ENCODE measurements at places on chromosomes 7 and 10.
A peak's percentile ranks its signal among the peaks of the same experiment; 100 is the strongest.

DNA sequence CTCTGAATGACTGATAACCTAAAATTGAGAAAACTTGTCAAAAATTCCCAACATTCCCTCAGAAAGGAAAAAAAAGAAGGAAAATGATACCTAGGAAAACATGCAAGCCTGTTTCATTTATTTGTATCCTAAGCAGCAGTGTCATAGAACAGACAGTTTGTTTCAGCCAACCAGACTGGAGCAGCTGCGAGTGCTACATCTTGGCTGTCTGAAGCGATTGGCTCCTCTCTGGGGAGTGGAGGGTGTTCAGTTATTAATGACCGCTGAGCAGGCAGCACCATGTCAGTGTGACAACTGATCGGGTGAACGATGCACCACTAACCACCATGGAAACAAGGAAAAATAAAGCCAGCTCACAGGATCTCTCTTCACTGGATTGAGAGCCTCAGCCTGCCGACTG is at the start of gene LRRN3:
Gene LRRN3, plus strand, starts transcription at position 282 of the 400 bp plus-strand sequence. CDS start 31,646 bp downstream, outside the sequence.
- DNase-seq, result no peak

GRCh38 chr10:66627156-66627555 is 298.7 kb upstream of the LRRTM3 start:
- DNase-seq, result no peak

DNA sequence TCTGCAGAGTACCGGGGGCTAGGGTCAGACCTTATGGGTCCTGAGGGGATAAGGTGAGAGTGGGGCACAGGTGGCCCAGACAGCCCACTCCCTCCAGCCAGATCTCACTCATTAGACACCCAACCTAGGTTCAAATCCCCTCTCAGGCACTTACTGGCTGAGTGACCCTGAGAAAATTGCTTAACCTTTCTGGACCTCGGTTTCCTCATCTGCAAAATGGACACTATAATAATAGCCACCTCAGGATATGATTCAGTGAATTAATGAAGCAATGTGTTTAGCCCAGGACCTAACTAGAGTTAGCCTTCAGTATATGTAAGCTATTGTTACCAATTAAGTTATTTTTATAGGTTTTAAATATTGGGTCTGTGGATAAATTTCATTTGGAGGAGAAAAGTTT is 122.6 kb downstream of the RGS10 start:
- no peak for DNase-seq

DNA sequence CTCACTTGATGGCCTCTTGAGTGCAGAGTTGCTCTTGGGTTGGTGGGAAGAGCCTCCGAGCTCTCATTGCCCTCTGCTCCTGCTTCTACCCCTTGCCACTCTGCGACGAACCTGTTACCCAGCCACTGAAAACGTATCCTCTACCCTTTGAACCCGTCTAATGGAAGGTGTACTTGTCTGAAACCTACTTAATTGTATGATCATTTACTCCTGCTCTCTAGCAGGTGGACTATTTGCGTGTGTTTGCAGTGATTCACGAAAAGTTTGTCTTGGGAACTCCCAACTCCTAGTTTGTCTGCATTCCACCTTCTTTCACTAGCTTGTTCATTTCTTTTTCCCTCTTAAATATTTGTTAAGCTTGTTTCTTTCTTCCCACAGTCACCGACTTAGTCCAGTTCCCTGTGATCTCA is 503 bp downstream of the CROT start:
- no peak for DNase-seq

- no peak for DNase-seq
Measured at GRCh38 chr10:30858499-30858898, 173.2 kb downstream of the ZNF438 start.

DNA sequence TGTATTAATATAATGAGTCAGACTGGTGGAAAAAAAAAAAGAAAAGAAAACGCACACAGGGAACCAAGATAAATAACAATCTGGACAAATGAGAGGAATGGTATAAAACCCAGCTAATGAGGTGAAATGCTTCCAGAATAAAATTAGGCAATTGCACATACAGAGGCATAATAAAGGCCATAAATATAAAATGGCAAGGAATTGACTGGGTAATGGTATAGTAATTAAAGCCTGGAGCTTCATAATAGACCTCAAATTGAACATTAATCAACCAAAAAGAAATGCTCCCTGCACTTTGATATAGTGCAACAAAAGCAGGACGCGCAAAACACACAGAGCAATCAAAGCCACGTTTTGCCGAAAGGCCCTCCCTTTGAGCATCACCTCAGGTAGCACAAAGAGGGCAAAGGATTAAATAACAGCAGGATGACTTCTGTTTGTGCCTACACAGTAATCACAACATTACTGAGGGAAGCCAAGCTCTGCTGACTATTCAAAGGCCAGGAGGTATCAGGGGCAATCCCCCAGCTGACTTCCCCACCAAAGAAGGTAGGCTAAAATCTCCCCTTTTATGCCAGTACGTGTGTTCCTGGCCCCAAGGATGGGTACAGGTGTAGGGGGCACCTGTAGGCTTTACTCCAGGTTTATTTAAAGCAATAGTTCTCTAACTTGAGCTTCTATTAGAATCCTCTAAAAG is 343.7 kb downstream of the ELMO1 start:
- DNase-seq, result no peak

DNA sequence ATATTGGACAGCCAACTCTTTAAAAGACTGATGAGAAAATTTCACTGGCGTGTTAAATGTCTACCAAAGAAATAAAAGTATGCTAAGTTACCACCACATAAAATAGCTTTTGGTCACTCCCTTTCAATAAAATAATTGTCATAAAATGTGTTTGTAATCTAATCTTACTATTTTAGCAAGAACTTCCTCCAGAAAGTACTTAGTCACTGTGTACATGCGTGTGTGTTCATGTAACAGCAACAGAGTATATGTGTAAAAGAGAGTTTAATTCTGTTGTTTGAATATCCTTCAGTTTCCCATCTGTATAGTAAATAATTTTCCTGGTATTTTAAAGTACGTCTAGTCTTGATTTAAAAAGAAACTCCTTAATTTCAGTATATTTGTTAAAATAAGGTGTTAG is 35.0 kb upstream of the WASL start:
- DNase-seq, result no peak

- no peak for DNase-seq
Measured at GRCh38 chr10:3411044-3411443, 238.5 kb upstream of the PITRM1 start.

- no peak for DNase-seq
Measured at GRCh38 chr10:6194311-6194710, 8.4 kb upstream of the PFKFB3 start.

GRCh38 chr10:121216721-121217181 is 365.6 kb downstream of the WDR11 start:
- no peak for DNase-seq

DNA sequence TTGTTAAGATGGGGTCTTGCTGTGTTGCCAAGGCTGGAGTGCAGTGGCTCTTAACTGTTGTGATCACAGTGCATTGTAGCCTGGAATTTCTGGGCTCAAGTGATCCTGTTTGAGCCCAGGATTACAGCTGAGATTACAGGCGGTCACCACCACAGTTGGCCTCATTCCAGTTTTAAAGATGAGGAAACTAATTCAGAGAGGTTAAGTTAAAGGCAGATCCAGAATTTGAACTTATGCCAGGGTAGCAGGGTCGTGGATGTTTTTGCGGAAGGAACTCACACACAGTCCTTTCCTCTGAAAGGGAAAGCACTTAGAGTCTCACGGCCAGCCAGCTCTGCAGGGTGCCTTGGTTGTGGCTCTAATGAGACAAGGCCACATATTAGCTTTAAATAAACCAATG is 84.7 kb downstream of the MMRN2 start:
- no peak for DNase-seq

DNA sequence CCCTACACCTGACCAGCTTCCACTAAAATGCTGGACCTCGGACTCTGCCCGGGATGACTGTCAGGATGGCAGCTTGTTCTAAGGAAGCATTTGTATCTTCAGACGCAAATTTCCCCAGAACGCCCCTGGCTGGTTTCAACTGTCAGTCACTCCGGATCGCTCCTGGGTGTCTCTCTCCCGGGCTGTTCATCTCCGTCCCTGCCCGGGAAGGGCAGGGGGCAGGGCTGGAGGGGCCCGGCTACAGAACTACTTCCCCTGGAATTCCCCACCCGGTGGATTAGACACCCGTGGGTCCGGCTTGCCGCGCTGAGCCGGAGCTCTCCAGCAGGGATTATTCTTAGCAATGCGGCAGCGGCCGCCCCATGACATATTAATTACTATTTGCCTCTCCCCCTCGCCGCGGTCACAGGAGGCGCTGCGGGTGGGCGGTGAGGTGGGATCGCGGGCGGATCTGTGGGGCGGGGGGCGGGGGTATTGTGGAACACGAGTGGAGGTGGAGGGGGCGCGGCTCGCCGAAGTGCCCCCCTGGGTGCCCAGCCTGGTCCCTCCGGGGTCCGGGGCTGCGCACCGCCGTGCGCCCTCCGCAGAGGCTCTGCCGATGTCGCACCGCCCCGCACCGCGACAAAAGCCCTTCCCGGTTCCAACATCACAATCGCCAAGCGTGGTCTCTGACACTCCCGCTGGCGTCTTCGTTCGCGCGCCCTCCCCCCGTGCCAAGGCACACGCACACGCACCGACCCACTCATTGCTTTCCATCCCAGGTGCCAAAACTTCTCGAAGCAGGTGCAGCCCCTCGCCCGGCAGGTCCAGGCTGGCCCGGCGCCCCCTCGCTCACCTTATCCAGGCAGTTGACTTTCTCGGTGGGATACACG is 276.1 kb upstream of the NEBL start:
- DNase-seq, result no peak

- peak; percentile 58 for DNase-seq
Measured at GRCh38 chr10:74056050-74056818, 58.3 kb downstream of the VCL start.

DNA sequence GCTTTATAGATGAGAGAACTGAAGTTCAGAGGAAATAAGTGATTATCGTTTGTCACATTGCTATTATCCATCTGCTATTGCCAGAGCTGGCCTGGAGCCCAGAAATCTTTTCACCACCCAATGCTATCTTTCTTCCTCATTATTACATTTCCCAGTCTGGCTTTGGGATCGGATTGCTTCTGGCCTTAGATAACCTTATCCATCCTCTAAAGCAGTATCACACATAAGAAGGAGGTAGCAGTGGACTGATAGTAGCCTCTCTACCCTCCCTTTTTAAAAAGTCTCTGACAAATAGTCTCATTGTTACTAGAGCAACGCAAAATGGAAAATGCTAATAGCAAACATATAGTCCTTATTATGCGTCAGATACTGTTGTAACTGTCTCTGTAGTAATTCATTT is 1.3 kb upstream of the CLDN12 start:
- peak; percentile 49 for DNase-seq

DNA sequence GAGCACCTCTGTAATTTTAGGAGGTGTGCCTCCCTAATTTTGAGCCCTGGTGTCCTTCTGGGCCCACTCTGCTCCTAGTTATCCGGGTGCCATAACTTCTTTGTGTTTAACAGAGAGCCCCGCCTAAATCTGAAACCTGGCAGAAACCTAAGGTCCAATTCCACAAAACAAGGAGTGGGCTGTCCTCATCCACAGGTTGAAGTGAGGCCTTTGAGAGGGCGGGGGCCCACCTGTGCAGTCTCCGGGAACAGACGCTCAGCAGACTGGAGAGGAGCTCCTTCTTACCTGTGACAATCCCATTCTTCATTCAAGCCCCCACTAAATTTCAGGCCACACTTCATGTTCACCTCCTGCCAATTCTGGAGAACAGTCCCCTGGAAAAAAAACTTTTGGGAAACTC is 10.9 kb downstream of the TMEM72 start:
- DNase-seq, result no peak

- no peak for DNase-seq
Measured at GRCh38 chr7:1741751-1742554, 71.9 kb downstream of the ELFN1 start.

DNA sequence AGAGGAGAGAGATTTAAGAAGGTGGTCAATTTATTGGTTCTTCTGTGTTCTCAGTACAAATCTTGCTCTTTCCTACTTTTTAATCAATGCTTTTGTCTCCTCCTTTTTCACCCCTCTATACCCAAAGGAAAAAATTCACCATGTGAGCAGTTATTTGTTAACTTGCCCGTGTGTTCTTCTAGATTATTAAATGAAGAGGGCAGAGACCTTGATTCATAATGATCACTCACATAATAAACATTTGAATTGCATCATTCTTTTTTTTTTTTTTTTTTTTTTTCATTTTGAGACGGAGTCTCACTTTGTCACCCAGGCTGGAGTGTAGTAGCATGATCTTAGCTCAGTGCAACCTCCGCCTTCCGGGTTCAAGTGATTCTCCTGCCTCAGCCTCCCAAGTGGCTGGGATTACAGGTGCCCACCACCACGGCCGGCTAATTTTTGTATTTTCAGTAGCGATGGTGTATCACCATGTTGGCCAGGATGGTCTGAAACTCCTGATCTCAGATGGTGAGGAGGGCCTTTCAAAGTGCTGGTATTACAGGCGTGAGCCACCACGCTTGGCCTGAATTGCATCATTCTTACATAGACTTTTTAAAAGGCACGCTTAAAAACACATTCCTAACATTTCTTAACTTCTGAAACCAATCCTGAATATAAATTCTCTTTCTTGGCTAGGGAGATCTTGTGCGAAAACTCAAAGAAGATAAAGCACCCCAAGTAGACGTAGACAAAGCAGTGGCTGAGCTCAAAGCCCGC is 3.6 kb downstream of the GARS1 start:
- no peak for DNase-seq

DNA sequence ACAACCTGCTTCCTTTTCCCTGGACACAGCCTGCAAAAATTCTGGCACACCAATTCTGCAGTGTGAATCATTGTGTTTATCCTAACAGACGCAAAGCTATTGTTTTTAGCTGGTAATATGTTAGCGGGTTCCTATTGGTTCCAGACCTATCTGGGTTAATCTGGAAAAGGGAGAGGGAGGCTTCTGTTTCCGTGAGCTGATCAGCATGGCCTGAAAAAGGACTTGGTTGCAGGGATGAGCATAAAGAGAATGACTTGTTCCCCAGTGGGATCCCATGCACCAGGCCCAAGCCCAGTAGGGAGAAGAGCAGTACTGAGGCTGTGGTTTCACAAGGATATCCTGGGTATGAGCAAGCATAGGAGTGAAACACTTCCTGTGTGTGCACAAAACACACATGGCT is 78.4 kb downstream of the PDE1C start:
- DNase-seq, result no peak

- no peak for DNase-seq
Measured at GRCh38 chr7:135670179-135670578, 7.9 kb downstream of the STMP1 start.

DNA sequence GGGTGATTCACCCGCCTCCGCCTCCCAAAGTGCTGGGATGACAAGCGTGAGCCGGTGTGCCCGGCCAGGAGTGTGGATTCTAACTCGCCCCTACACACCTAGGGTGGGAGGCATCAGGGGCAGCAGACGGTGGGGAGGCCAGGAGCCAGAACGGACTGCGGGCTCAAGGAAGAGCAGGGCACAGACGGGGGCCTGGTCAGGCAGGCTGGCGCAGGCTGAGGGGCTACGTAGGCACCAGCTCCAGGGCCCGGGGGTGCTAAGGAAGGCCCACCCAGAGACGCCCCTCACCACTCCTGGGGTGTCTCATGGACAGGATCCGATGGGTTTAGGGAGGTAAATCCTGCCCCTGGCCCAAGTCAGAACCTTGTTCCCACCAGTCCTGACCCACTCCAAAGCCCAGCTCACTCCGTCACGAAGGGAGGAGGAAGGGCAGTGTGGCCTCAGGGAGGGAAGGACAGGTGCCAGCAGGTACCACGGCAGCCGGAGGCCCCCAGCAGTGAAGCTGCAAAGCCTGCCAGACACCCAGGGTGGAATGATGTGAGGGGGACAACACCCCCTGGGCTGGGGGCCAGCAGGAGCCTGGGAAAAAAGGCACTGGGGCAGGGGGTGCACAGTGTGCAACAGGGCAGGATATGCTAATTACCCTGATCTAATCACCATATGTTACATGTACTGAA is 251.4 kb downstream of the MAD1L1 start:
- DNase-seq, result no peak

- no peak for DNase-seq
Measured at GRCh38 chr10:77832238-77832637, 94.3 kb downstream of the DLG5 start.

GRCh38 chr7:111697771-111698170 is 135.5 kb upstream of the IMMP2L start:
- no peak for DNase-seq

Data from fibroblast of skin of left biceps (primary cell).